Activated naive CD8-positive, alpha-beta T cell treated with anti-CD3 and anti-CD28 coated beads for 36 hours (primary cell): ENCODE measurements at places on chromosomes 16 and 17. TPM values are rescaled to one million over a fixed set of nuclear protein-coding genes. Genes with fewer than 3 reads are reported as not detected.

Gene HOXB5
- not detected for total RNA-seq

Gene ALDH3A1
- 0.34 TPM for total RNA-seq

Gene SLC5A11
- 0.10 TPM for total RNA-seq

Gene RAC3
- total RNA-seq = 5.1 TPM

Gene PLXDC1
- 0.54 TPM for total RNA-seq

Gene TNFRSF17
- total RNA-seq = not detected

Gene BAHCC1
- 0.25 TPM for total RNA-seq

Gene LUC7L
- 61.9 TPM for total RNA-seq

Gene EPX
- total RNA-seq = not detected

Gene LITAF
- 130 TPM for total RNA-seq

Gene HSPB9
- total RNA-seq = 0.18 TPM

Gene ITGAD
- not detected for total RNA-seq

Gene IRX3
- not detected for total RNA-seq

Gene ABCA9
- total RNA-seq = not detected

Gene KRTAP29-1
- total RNA-seq = not detected

Gene APOH
- total RNA-seq = not detected

Gene CMC2
- total RNA-seq = 126 TPM

Gene ATP2A1
- total RNA-seq = 2.0 TPM

Gene DNAI2
- not detected for total RNA-seq

Gene SRCIN1
- total RNA-seq = 0.37 TPM

Gene CNGB1
- total RNA-seq = not detected

Gene CCL3
- total RNA-seq = 51.5 TPM

Gene NOL3
- 6.1 TPM for total RNA-seq

Gene GP2
- not detected for total RNA-seq

Gene KRT28
- not detected for total RNA-seq

Gene SLC16A5
- 2.1 TPM for total RNA-seq

Gene MYH3
- total RNA-seq = 3.4 TPM

Gene SLC35G6
- total RNA-seq = not detected

Gene MT1H
- total RNA-seq = 3.3 TPM

Gene KRTAP1-3
- total RNA-seq = not detected

Gene SEC14L5
- 0.10 TPM for total RNA-seq

Gene CUEDC1
- total RNA-seq = 0.14 TPM

Gene KCTD19
- total RNA-seq = 3.0 TPM
